T-helper 2 cell (primary cell): ENCODE measurements at places on chromosomes 3 and 15.
A peak's percentile ranks its signal among the peaks of the same experiment; 100 is the strongest.

GRCh38 chr3:105436687-105437086, 70.0 kb downstream of the ALCAM start:
- DNase-seq = no peak

GRCh38 chr3:17544632-17545031, 197.8 kb downstream of the TBC1D5 start:
- DNase-seq = no peak

GRCh38 chr3:163768048-163768447, 1310.2 kb downstream of the SI start:
- DNase-seq = no peak

GRCh38 chr3:7545334-7545733, 684.4 kb downstream of the GRM7 start:
- DNase-seq = no peak

- no peak for DNase-seq
Observed at GRCh38 chr3:20480786-20481365, 294.9 kb upstream of the SGO1 start.

- DNase-seq = no peak
Observed at GRCh38 chr3:167729591-167729990, 5.1 kb downstream of the PDCD10 start.

DNA sequence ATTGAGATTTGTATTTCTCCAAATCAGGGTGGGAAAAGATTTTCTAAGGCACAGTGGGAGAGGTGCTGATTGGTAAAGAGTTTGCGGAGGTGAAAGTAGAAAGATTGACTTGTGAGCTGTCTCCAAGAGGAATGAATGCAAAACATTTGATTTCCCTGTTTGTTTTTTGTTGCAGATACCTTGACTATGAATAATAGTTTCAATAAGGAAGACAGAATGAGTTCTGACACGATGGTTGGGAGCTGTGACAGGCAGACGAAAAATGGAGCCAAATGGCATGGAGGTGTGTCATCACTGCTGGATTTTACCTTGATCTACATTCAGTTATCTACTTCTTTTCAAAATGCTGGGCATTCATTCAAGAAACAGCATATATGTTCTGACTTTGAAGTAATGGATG, 145.1 kb downstream of the NFKBIZ start:
- DNase-seq = no peak

GRCh38 chr3:52220380-52221026, 4.9 kb downstream of the TLR9 start:
- peak; percentile 74 for DNase-seq

- no peak for DNase-seq
Observed at GRCh38 chr3:68103811-68104210, 449.4 kb upstream of the SUCLG2 start.

DNA sequence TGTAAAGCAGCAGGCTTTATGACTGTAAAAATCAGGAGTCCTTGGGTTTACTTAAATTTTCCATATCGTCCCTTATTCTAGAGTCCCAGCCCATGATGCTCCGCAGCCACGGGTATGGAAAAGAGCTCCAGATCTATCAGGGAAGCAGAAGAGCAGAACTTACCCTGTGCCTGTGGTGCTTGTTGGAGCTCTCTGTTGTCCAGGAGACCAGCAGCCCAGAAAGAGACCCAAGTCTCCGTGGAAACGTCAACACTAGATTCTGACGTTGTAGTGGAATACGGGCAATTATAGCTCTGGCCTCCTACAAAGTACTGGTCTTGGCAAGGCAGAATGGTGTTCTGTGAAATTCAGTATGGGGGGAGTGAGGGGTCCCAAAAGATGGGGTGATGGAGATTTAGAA, 2.0 kb downstream of the GMNC start:
- DNase-seq = no peak

DNA sequence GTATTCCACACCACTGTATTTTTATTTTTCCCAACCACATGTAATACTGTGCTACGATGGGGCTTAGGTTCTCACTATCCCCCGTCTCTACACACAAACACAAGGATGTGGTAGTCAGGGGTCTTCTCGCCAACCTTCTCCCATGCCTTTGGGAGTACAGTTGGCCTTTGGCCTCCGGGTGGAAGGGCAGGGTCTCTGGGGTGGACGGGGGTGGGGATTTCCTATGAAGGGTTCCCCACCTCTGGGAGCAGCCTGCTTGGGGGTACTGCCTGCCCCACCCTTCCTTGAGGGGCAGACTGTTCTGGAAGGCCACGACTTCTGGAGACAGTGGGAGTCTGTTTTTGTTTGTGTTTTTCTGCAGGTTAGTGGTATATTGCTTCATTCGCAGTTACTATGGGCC, 21.3 kb upstream of the RAD18 start:
- no peak for DNase-seq

DNA sequence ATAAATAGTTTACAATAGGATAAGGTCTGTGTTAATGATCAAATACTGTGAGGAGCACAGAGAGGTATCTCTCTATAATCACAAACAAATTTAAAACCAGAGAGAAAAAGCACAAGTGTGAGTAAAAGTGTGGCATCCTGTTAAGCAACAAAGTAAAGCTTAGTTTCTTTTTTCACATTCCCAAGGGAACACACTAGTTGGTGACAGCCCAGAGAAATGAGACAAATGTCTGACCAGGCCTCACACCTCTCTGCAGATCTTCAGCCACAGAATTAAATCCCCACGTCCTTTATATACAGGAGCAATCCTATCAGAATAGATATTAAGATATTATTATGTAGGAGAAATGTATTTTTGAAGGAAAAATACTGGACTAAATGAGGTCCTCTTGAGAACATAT, 2.7 kb downstream of the FBN1 start:
- no peak for DNase-seq

GRCh38 chr3:56725175-56725574, 42.1 kb upstream of the TASOR start:
- no peak for DNase-seq

DNA sequence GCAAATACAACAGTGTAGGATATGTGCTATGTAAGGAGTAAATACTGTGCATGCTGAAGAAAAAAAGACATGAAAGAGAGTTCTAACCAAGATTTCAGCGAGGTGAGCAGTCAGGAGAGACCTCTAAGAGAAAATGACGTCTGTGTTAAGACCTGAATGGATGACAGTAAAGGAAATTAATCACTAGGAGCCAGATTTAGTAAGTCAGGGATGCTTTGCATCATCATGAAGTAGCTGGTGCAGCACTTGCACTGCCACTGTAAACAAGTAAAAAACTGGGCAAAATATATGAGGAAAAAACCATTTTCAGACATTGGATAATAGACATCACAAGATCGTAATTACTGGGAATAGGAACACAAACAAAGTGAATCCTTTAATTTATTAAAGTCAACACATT, 32.6 kb downstream of the RTP4 start:
- no peak for DNase-seq

GRCh38 chr3:85780806-85781205, 822.0 kb downstream of the CADM2 start:
- no peak for DNase-seq

GRCh38 chr15:58285212-58285920, 146.4 kb upstream of the LIPC start:
- DNase-seq = no peak

GRCh38 chr3:102661707-102662497, 227.1 kb downstream of the ZPLD1 start:
- DNase-seq = no peak
